Stimulated activated CD4-positive, alpha-beta T cell treated with anti-CD3 and anti-CD28 coated beads, Interleukin-4, amount 100 ng/mL, for 4 hours (primary cell): ENCODE measurements at places on chromosomes 5 and 9.
A peak's percentile ranks its signal among the peaks of the same experiment; 100 is the strongest.

- no peak for DNase-seq
These were observed 3.1 kb upstream of the DMRT3 start for GRCh38 chr9:973295-973834.

GRCh38 chr9:75140261-75140660, 51.9 kb downstream of the OSTF1 start:
- no peak for DNase-seq

DNA sequence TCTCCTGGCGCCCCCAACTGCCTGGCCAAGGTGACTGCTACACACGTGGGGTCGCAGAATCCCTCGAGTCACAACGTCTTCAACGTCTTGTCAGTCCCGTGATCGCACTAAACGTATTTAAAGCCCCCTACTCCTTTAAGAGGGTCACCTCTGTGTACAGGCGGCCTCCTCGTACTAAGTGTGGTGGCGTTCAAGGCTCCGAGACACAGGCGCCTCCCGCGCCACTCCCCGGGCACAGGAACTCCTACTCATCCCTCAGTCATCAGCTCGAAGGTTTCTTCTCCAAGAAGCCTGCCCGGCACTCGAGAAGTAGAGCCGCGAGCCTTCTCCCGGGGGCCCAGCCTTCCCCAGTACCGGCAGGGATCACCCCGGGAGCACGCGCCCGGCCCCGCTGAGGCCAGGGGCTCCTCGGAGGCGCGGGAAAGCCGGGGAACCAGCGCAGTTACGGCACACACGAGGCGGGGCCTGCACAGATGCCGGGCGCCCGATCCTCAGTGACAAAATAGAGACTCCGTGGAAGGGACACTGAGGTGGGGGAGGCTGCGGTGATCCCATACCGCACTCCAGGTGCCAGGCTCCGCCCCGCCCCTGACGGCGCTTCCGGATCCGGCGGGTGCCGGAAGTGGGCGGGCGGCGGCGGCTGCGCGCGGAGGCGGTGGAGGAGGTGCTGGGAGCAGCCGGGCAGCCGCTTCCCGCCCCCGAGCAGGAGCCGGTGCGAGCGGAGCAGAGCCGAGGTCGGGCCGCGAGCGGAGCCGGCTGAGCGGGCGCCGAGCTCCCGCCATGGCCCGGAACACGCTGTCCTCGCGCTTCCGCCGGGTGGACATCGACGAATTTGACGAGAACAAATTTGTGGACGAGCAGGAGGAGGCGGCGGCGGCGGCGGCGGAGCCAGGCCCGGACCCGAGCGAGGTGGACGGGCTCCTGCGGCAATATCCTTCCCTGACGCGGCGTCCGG, 6.9 kb downstream of the ARPC5L start:
- peak; percentile 94 for DNase-seq

DNA sequence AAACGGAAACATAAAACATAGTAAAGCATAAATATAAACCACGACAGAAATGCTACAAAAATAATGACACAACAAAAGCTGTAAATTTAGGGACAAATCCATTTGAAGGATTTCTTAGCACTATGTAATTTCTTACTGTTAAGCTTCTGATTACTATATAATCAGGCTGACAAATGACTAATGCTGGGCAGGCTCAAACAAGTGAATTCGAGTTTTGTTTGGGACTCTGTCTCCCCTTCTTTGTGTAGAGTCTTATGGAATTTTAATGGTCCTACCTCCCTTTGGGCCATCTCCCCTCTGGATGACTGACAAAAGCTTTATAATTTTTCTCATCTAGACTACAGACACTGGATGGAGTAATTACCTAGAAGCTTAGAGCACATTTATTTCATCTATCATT, 24.6 kb upstream of the KIF2A start:
- no peak for DNase-seq

DNA sequence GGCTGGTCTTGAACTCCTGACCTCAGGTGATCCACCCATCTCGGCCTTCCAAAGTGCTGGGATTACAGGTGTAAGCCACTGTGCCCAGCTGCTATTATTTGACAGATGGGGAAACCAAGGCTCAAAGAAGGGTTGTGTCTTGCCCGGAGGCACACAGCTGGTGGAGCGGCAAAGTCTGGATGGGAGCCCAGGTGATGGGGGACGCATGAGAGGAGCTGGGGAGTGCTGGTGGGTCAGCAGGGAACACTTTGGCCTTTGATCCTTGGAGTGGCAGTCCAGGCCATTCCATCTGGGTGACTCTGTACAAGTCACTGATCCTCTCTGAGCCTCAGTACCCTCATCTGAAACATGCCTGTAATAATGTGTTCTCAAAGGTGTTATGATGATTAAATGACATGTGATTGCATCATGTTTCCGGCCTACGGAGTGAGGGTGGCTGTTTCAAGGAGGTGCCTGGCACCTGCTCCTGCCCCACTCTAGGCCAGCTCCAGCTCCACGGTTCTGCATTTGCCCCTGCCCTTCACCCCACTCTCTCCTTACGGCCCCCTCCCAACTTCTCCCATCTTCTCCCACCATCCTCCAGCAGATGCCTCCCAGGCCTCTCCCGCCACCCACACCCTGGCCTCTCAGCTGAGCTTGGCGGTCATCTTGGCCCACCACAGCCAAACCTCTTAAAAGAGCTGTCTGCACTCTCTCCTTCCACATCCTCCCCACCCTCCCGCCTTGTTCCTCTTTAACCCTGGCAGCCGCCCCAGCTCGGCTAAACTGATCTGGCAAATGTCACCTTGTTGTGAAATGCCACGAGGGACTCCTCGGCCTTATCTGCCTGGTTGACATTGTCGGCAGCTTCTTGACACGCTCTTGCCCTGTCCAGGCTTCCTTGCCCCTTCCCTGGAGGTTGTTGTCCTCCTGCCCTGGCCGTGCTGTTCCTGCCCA, 5.5 kb upstream of the DBN1 start:
- peak; percentile 48 for DNase-seq

DNA sequence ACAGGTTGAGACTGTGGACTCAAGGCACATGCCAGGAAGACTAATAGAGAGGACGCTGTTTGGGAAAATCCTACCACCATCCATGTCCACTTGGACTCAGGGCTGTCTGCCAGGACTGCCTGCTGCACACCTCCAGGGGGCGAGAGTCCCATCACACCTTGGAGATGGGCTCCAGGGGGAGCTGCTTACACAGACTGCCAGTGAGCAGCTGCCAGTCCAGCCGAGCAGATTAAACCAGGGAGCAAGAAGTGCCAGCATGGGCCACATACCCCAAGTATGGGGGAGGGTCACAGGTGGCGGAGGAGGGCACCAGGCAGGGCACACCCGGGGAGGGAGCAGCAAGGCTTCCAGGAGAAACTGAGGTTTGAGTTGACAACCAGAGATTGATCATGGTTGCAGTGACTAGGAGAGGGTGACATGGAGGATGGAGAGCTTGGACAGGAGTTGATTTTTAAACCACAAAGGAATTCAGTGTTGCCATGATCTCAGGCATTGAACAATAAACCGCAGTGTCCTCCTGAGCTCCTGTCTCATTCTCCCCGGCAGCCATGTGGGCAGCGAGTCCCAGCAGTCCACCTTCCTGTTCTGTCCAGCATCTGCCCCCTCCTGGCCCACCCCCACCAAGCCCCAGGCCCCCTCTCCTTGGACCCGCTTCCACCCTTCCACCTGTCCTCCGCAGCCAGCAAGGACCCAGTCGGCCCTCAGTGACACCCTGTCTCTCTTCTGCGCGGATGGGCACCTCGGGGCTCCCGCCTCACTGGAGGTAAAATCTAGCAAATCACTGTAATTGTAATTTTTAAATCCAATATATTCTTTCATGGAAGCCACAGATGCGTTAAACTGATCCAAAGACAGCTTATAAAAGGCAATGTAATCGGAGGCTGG, 3.1 kb upstream of the VAV2 start:
- DNase-seq, result no peak

DNA sequence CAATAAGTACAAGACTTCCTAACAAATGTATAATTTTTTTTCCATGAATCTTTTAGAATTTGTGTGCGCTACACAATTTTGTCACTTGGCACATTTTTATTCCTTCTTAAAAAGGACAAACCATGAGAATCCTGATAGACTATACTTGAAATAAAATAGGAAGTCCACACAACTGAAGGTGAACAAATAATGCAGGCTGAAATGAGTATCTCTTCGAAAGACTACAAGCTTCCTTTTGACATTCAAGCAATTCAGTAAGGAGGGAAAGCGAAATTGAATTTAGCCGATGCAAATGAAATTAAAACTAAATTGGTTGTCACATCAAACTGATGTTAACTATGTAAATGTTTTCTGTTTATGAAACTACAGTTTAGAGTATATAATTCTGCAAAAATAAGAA, 374.4 kb upstream of the CCNH start:
- DNase-seq, result no peak

- DNase-seq, result no peak
These were observed 695.1 kb downstream of the NR2F1-AS1 start for GRCh38 chr5:92885950-92886349.

DNA sequence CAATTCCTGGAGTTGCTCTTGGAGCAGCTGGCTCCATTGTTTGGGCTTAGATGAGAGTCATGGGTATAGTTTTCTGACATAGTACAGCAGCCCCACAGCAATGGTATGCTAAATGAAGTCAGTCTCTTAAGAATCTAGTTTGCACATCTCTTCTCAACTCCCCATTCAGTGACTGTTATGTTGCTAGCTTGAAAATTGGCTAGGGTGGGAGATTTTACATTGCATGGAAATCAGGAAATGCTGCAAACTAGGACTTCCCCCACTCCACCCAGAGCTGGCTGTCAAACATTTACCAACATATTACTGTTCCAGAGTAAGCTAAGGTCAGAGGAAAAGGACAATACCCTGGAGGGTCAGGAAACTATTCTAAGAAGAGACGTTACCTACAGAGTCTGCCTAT, 17.6 kb upstream of the FCHO2 start:
- DNase-seq, result no peak

DNA sequence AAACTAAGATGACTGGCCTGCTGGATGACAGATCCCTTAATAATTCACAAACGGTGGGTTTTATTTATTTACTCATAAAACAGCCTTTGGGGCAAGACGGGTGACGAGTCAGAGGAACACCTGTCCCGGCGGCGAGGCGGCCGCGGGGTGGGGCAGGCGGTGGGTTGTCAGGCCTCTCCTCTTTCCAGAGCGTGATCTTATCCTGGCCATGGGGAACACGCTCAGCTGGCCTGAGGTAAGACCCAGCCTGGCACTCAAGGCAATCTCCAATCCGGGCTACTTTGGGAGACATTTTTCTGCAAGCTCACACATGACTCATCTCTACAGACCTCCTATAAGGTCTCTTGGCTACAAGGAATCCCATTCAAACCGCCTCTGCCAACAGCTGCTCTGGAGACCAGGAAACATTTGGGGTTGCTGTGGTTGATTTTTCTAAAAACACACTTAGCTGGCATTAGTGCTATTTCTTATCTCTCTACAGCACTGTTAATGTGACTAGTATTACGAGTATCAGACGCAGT, 6.3 kb downstream of the RAPGEF1 start:
- peak; percentile 38 for DNase-seq

DNA sequence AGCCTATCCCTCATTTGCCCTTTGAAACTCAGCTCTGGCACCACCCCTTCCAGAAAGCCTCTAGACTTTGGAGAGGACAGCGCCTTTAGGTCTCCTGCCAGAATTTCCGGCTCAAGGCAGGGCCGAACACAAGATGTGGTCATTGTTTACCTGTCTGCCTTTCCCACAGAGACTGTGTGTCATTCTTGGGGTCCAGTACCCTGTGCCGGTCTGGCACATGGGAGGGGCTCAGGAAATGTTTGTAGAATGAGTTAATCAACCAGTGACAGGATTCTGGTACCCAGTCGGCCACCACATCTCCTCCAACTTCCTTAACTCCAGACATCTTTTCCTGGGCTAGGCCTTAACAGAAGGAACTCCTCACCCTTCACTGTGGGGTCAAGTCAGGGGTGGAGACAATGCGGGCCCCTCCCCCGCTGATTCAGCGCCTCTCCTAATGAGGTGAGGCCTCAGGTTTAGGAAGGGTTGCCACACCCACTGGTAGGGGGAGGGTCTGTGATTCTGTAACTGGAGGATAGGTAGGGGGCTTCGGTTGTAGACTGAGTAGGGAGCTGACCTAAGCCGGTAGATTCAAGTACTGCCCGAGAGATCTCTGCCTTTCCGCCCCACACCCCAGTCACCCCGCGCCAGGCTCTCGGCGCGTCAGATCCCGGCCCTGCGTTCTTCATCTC, 29.3 kb downstream of the PCDH1 start:
- DNase-seq, result peak; percentile 34

DNA sequence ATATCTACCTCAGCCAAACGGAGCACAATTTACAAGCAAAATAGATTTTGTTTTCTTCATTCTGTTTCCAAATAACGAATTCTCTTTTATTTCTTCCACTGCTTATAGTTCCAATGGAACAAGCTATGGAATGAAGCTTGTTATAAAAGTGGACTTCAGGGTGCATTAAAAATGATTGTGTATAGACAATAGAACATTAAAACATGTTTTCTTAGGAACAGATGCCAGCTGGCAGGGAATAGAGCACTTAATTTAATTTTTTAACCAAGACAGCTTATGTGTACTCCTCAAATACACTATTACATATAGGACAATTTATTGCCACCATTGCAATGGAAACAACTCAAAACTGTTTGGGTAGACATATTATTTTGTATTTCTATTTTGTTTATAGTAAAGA, 860.1 kb upstream of the TYRP1 start:
- DNase-seq, result no peak

DNA sequence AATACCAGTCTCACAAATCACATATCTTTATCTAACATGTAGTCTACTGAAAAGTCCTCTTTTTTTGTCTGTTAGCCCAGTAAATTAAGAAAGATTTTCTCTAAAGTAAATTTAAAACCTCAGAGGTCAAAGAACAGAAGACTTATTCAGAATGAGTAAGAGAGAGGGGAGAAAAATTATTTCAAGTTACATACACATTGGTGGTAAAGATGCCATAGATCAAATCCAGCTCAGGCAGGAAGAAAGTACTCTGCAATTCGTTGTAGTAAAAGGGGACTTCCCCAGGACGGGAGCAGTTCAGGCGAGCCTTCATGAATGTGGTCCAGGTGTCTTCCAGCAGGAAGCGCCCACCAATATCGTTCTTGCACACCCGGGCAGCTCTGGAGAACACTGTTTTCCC, 344.1 kb downstream of the SEMA5A start:
- no peak for DNase-seq

- DNase-seq, result no peak
These were observed 43.4 kb downstream of the RXRA start for GRCh38 chr9:134369416-134370212.

GRCh38 chr5:124193371-124193789, 553.1 kb downstream of the ZNF608 start:
- no peak for DNase-seq

- no peak for DNase-seq
These were observed 85.0 kb downstream of the FSTL4 start for GRCh38 chr5:133527311-133527710.
